ENCODE measurements at places on chromosomes 2 and 18. TPM values are rescaled to one million over a fixed set of nuclear protein-coding genes. Genes with fewer than 3 reads are reported as not detected.

- no peak for DNase-seq
Observed at GRCh38 chr2:105417857-105418436, 19.1 kb upstream of the FHL2 start.

GRCh38 chr2:171348056-171348455 lies 85.7 kb downstream of the METTL8 start:
- DNase-seq, result no peak

GRCh38 chr2:208406474-208407451 lies at the start of gene PTH2R:
Gene PTH2R (plus strand): TSS chr2:208406792. CDS start chr2:208407044, 252 bp downstream.
- no peak for DNase-seq

GRCh38 chr18:66623821-66624220 lies 19.9 kb upstream of the CDH19 start:
- no peak for DNase-seq

DNA sequence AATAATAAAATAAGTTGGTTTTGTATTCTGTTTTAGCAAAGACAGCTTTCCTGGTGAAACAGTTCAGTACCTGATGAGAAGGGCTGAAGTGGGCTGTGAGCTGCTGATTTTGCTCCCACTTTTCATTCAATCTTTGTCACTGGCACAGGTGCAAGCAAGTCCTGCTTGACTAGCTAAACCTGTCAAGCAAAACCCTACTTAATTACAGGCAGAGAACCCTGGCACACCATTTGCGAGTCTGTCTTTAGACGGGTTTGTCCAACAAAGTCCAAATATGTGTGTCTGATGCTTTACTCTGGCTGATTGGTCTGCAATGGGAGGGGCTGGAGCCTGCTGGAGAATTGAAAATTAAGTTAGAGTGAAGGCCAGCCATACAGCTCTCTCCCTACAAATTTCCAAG lies 267.2 kb downstream of the EPHA4 start:
- no peak for DNase-seq

DNA sequence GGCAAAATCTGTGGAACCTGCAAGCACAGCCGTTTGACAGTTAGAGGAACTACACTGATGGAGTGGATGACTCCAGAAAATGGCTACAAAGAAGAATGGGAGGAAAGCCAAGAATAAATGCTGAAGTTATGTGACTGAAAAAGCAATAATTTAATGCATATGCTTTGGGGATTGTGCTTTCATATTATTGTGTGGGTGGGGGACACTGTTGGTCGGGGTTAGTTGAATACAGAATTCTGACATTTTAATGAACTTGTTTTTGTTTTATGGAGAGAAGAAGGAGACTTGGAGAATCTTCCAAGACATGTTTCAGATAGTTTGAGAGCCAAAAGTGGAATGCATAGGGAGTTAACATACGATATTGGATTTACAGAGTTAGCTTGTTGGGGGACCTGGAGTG lies 68.5 kb downstream of the NRP2 start:
- DNase-seq, result no peak

- peak; percentile 95 for DNase-seq
Observed at GRCh38 chr2:134137182-134137611, 116.7 kb upstream of the MGAT5 start.

- peak; percentile 41 for DNase-seq
Observed at GRCh38 chr2:42196403-42197267, 27.5 kb downstream of the EML4 start.

DNA sequence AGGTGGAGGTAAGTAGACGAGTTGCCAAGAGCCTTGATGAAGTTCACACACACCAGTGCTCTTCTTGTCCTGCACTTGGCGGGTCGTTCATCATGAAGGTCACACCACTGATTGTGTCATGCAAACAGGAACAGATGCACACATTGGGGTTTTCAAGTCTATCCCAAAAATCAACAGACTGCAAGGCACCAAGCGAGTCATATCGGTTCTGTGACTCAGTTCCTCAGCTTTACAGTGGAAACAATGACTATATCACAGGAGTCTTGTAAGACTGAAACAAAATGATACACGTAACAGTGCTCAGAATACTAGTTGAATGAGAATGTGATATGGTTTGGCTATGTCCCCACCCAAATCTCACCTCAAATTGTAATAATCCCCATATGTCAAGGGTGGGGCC lies 526.9 kb upstream of the ID2 start:
- DNase-seq, result peak; percentile 40

GRCh38 chr18:57561728-57562423 lies 24.6 kb downstream of the FECH start:
- peak; percentile 45 for DNase-seq

ITPRIPL1 gene
- total RNA-seq, result 1.6 TPM

SLC30A3 gene
- not detected for total RNA-seq

Measured in bronchial epithelial cell (primary cell).